Activated CD4-positive, alpha-beta T cell treated with anti-CD3 and anti-CD28 coated beads, Interleukin-2, Interleukin-4, amounts not matched to agents 100 ng/mL and 50 ng/mL, durations not matched to agents 16 hours and 8 hours (primary cell): ENCODE measurements at places on chromosomes 1 and 21.

- DNase-seq = peak; percentile 86
Measured at GRCh38 chr1:171817511-171818265, 23.6 kb upstream of the DNM3 start.

- DNase-seq = peak; percentile 83
Measured at GRCh38 chr1:40185951-40186864, 25.0 kb downstream of the RLF start.

GRCh38 chr1:107293901-107294613 lies 153.2 kb downstream of the NTNG1 start:
- no peak for DNase-seq

DNA sequence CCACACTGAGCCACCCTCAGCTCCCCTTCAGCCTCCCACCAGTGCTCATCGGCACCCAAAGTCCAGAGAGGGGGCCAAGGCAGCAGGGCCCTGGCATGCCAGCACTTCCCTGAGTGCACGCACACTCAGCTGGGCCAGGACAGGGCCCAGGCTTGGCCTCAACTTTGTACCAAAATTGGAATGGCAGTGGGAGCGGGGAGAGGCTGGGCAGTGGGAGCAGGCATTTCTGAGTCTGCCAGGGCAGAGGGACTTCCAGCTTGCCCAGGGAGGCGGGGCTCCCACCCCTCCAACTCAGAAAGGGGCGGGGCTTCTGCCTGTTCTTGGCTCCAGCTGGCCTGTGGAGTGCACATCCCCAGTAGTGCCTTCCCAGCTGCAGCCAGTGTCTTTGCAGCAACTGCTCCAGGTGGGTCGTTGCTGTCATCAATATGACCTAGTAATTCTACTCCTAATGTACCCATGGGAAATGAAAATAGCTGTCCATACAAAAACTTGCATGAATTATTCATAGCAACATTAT lies 10.3 kb upstream of the SNX7 start:
- DNase-seq = no peak
